Tibial artery (tissue), 4 donors: ENCODE measurements at places on chromosomes 11 and 22.

DNA sequence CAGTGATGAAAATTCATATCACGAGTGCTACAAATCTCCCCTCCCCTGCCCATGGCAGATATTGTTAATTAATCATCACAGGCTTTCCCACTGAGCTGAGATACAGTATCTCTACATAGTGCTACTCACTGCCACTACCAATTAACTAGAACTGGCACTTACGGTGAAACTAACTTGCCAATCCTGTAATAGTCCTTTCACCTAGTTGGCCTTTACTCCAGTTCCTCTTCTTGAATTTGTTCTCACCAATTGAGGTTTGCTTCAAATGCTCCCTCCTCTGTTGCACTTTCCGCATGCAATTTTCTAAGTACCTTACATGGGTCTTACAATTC lies 11.9 kb upstream of the PRRG4 start:
- DNase-seq, result no peak

- DNase-seq, result no peak
These were observed 113.8 kb downstream of the NECTIN1 start for GRCh38 chr11:119615003-119615881.

DNA sequence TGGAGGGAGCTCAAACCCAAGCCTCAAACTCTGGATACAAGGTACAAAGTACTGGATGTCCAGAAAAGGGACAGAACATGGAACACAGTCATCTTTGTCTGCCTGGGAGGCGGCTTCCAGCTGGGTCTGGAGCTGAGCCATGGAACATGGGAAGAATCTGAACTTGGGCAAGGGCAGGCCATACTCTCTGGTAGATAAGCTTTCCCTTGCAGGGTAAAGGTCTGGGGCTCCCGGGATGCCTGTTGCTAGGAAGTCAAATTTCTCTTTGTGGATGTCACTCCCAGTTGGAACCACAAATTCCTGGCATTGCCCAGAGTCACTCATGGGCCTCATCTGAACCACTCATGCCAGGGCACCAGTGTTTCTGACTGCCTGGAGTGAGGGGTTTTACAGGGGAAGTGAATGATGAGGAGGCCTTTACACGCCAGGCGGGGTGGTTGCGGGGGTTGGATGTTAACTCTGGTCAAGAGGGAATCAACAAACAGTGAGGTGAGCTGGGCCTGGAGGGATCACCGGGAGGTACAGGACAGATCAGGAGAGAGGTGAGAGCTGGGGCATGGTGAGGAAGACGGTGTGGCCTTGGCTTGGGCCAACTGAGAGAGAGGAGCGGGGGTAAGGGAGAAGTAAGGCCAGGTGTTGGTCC lies 5.7 kb downstream of the FTH1 start:
- peak; percentile 79 for DNase-seq

DNA sequence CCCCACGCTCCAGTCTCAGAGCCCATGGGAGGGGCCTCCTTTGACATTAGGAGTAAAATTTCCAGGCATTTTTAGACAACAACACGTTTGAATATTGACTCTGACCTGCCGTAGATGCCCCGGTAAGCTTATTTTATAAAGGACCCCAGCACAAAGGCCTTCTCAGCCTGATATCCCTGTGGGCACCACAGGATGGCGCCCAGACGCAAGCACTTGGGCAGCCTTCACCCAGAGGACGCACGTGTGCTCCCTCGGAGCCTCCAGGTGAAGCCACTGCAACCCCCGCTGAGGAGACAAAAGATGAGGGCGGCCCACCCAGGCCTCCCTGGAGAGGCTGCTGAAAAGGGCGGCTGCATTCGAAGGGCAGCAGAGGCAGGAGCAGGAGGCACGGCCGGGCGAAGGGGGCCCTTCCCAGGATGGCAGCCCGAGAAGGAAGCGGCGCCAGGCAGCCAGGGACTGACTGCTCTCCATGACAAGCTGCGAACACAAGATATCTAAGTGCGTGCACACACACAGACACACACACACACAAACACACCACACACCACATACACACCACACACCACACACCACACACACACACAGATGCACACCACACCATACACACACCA lies 15.2 kb upstream of the TH start:
- no peak for DNase-seq

- peak; percentile 49 for DNase-seq
These were observed 41.6 kb downstream of the BUD13 start for GRCh38 chr11:116731097-116731761.

GRCh38 chr22:43883012-43883661 lies 8.7 kb downstream of the PNPLA5 start:
- no peak for DNase-seq

- no peak for DNase-seq
These were observed 18.5 kb downstream of the MYBPC3 start for GRCh38 chr11:47333886-47334443.

DNA sequence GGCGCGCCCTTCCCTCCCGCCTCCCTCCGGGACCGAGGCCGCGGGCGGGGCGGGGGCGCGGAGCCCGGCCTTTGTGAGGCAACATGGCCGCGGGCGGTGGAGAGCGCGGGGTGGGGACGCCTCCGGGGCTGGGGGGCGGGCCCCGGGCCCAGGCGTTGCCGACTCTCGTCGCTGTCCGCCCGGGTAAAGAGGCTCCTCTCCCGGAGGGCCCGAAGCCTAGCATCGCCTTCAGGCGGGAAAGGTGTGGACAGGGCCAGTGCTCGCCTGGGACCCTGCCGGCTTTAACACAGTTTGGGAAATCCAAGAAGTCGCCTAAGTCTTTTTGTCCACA lies 369 bp downstream of the DGCR8 start:
- DNase-seq, result peak; percentile 51

DNA sequence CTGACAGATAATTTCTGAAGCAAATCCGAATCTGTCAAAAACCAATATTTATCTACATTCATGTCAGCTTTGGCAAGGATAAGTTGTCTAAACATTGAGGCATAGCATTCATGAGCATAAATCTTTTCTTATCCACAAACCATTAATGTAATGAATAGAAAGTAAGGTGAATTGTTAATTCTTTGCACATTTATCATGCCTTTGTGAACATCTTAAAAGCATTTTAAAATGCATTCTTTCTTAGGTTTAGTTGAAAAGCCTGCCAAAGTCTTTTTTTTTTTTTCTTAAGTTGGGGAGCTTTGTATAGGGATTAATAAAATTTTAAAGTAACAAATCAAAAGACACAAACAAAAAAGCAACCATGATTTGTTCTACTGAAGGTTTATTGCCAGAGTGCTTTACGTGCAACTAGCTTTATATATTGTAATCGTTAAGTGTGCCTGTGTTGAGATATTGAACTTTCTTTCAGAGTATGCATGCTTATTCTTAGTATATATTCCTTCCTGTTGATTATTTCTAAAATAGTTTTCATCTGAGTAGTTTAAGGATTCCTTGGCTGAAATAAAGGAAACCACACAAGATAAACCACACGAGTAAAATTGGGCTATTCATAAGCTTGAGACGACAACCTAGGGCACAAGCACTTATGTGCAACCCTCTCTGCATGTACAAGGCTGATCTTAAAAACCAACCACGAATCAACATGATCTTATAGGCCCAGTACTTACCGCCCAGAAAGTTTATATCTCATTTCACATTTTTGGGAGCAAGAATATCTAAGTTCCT lies 1110.9 kb upstream of the CNTN5 start:
- no peak for DNase-seq

- no peak for DNase-seq
These were observed 6.1 kb downstream of the MPEG1 start for GRCh38 chr11:59206635-59207034.

GRCh38 chr11:57546869-57547475 lies 9.6 kb downstream of the SMTNL1 start:
- no peak for DNase-seq

- DNase-seq, result no peak
These were observed 23.5 kb downstream of the DRICH1 start for GRCh38 chr22:23608583-23608982.

DNA sequence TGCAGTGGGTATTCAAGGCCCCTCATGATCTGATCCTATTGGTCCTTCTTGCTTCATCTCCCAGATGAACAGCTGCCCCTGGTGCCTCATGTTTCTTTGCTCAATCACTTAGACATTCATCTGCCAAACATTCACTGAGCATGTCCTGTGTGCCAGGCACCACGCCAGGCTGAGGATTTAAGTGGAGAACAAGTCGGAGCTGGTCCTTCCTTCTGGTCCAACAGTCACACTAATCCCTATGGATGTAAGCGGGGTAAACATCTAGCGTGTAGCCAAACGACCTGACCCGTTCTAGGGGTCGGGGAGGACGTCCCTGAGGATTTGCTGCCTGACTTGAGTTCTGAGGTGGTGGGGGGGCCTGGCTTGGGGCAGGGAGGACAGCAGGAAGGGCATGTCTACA lies 21.9 kb downstream of the ZMAT5 start:
- peak; percentile 75 for DNase-seq

- DNase-seq, result no peak
These were observed 478 bp upstream of the CD248 start for GRCh38 chr11:66317322-66317722.

GRCh38 chr11:108803776-108804175 lies 138.9 kb downstream of the DDX10 start:
- no peak for DNase-seq

DNA sequence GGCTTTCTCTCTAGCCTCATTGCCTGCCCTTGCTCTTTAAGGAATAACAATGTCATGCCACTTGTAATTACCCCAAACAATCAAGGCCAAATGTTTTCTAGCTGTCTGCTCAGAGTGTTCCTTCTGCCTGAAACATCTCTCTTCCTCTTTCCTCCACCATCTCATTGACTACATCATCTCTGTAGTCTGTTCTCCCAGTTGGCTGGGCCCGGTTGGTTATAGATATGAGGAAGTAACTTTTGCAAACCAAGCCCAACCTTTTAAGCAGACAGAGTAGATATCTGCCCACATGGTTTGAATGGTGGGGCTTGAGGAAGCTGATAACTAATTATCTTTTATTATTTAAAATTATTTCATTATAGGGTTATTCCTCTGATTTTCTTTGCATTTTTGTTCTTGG lies 104.5 kb downstream of the NTM start:
- no peak for DNase-seq

DNA sequence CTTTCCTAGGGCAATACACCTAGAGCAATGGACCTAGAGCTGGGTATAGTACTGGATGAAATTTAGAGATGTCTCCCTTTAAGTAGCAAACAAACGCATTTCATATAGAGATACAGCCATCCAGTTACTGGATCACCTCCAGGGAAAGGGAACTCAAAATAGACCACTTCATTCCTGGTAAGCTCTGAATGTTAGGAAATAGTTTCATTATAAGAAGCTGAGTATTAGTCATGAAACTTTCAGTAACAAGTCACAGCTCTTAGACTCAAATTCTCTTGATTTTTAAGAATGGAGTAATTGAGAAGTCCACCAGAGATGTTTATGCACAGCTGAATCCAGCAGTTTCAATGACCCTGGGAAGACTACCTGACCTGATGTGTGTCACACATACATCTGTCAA lies 221.9 kb downstream of the FAM76B start:
- DNase-seq, result no peak

DNA sequence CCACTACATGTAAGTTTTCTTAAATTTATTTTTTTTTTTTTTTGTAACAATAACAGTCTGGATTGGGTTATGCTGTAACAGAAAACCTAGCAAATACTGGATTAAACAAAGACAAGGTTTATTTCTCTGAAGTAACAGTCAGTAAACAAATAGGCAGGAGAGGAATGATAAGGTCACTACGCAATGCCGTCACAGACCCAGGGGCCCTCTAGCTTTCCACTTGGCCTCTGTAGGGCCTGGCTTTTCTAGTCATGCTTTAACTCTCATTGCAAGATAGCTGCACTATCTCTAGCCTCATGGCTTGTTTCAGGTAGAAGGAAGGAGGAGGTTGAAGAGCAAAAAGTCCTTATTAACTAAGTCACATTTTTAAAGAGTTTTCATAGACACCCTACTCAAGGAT lies 6.5 kb downstream of the OR10A6 start:
- DNase-seq, result no peak

DNA sequence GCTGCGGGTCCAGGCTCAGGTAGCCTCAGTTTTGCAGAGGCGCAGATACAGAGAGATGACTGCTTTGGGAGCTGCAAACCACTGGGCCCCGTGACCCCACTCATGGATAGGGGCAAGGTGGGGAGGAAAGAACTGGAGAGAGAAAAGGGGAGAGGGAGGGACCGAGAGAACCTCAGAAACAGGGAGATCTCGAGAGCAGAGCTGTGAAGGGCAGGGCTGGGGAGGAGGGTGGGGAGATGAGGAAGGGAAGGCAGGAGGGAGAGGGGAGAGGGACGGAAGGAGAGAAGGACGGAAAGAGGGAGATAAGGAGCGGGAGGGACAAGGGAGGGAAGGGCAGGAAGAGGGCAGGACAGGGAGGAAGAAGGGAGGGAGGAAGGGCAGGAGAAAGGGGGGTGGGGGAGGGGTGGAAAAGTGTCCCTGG lies 46.3 kb downstream of the IGLL1 start:
- peak; percentile 5 for DNase-seq

DNA sequence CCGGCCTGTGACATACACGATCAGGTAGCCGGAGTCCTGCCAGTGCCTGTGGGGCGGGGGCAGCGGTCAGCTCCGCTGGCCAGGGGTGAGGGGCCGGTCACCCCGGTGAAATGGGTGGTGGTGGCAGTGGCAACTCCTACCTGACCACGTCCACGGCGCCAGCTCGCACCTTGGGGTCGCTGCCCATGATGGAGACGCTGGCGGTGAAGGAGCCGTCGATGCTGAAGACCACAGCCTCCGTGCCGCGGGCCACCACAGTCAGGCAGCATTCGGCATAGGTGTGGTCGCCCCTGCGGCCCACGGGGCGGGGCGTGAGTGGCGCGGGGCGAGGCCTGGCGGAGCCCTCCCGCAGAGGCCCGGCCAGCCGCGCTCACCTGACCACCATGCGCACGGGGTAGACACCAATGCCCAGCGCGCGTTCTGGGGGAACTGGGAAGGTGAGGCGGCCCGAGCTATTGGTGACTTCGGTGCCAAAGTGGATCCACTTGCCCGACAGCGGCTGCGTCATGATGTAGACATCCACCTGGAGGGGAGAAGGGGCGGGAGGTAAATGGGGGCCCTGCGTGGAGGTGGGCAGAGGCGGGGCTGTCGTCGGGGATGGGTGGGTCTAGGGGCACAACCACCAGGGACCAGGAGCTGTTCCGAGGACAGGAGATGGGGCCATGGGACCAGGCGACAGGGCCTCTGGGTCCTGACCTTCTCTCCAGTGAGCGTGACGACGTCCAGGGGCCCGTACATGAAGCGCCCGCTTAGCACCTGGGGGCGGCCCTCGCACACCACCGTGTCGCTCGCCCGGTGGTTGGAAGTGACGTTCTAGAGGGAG lies 10.9 kb downstream of the AIP start:
- no peak for DNase-seq

- DNase-seq, result no peak
These were observed 7.4 kb downstream of the SLN start for GRCh38 chr11:107704451-107704850.

DNA sequence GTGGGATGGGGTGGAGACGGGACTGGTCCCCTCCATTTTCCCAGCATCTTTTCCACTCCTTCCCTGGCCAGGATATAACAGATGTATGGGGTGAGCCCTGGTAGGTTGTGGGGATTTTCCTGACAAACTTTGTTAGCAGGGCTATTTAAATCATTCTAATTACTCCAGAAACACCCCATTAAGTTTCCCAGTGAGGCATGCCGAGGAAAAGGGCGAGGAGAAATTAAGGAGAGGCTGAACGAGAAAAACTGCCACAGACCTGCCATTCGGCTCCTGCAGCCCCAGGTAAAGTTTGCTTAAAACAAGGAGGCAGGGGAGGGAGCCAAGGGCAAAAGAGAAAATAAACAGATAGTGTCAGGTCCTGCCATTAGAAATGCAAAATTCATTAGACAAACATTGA lies 428.2 kb downstream of the BUD13 start:
- peak; percentile 15 for DNase-seq

GRCh38 chr11:130448416-130449309 lies at the start of gene ADAMTS15:
Gene ADAMTS15, plus strand, starts transcription at chr11:130448645. Its CDS starts 329 bp downstream, at chr11:130448974.
- peak; percentile 88 for DNase-seq
